ENCODE measurements at places on chromosomes 3 and 15. TPM values are rescaled to one million over a fixed set of nuclear protein-coding genes. Genes with fewer than 3 reads are reported as not detected.
A peak's percentile ranks its signal among the peaks of the same experiment; 100 is the strongest.

DNA sequence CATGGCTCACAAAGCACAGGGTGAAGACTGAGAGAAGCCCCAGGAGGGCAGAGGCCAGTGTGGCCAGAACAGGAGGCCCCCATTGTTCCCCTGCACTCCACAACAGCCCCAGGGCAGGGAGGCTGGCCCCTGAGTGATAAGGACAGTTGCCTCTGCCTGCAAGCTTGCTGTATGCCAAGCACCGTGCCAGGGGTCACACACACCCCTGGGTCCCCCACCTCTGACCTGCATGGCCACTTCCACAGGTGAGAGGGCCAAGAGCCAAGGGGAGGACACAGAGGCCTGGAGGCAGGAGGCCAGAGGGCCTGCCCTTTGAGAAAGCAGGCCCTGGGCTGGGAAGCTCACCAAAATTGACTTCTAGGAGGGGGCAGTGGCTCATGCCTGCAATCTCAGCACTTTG, 23.7 kb downstream of the ATRIP start:
- no peak for DNase-seq

- no peak for DNase-seq
Observed at GRCh38 chr3:126126811-126127431, 43.0 kb upstream of the SLC41A3 start.

DNA sequence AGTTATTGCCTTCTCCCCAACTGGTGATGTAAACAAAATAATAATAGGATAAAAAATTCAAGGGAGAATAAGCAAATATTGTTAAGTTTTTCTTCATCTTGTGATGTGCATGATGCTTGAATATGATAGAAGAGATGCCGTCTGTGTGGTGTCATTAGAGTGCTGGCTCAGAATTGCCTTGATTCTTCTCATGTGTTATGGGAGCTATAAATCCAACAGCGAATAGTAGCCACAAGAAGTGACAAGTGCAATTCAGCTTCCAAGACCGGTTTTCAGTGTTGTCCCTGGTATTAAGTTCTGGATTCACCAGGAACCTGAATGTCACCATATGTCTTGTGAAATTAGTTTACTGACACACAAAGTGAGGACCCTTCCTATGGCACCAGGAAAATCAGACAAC, 547.0 kb downstream of the NSUN3 start:
- DNase-seq = no peak

DNA sequence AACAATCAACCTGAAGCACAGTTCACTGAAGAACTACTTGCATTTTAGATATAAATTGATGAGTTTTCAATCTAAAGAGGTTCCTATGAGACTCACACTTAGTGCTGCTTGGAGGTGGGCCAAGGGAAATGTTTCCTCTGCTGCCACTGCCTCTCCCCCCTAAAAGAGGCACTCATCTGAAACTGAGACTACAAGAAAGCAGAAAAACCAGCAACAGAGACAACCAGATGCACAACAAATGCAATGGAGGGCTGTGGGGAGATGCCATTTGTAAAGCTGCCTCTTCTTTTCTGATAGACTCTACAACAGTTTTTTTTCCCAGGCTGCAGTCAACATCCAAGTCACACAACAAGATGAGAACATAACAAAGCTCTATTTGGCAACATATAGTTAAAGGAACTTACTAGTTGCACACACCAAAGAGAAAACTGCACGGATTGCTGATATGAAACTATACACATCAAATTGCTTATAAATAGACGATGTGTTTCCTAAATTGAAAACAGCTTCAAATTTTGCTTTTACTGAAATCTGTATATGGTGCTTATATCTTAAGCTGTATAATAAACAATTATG, 11.0 kb downstream of the TSPAN3 start:
- no peak for DNase-seq

DNA sequence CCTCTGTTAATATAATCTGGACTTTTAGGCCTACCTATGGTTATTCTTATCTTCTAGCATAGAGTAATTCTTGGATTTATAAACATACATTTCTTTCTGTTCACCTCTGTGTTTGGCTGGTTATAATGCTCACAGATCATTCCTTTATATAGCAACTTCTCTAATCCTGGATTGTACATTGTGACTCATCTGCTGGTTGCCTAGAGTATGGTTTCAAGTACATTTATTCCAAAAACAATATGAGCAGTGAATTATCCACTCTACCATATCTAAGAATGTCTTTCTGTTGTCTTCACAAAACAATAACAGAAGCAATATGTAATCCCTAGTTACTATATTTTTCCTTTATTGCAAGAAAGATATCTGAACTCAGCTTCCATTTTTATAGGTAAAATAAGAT, 35.3 kb downstream of the FSIP1 start:
- DNase-seq = peak; percentile 17

DNA sequence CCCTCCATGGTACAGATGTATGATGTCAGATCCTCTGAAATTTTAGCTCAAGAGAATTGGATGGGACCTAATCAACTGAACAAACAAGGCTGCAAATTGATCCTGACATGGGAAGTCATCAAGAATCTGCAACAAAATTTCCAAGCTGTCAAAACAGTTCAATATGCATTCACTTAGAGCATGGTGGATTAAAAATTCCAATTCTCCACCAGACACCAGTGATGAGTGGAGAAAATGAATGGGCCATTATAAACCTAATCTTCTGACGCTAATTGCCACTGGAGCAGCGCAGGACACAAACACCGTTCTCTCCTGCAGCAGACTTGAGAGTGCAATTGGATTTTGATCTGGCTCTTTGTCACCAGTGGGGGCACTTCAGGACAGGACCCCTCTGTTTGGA, 94.2 kb downstream of the MINAR1 start:
- no peak for DNase-seq

GRCh38 chr3:129608087-129608935, 1.8 kb upstream of the PLXND1 start:
- peak; percentile 70 for DNase-seq

- no peak for DNase-seq
Observed at GRCh38 chr15:50687302-50687902, 805 bp upstream of the TRPM7 start.

Gene UROC1
- 0.05 TPM for total RNA-seq

- no peak for DNase-seq
Observed at GRCh38 chr3:39502838-39503145, 35.3 kb downstream of the MOBP start.

DNA sequence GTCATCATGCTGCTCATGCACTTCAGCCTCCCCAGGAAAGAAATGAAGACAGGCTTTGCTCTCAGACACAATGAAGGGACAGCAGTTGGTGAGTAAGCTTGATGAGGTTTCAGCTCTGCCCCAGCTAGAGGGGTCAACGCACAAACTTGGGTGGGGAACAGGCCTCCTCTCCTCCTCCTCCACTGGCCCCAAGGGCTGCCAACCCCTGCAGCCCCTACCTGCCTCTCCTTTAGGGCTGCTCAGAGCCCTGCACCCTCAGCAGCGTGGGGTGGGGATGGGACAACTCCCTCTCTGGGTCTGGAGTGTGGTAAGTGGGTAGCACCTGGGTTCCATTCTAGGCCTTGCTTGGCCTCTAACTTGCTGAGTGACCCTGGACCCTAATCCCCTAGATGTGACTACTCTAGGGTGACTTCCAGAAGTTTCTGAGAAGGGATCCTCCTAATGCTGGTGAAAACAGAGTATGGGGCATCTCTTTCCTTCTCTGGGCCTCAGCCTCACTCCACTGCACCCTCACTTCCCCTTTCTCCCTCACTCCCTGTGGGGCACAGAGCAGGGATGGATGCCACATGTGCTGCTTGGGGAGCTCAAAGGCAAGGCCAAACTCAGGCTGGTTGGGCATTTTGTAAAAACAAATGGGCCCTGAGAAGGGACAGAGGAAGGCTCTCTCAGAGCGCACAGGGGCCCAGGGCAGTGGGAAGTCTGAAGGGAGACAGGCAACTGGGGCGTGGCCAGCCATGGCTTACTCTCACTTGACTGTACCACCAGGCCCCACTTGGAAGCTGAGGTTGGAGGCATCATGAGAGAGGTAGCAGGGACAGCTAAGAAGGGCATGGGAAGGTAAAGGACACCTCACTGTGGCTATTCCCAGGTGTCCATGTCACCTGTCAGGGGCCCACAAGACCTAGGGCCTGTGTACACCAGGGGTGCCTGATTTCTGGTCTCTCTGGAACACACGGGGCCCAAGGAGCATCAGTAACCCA, 64.0 kb downstream of the SYNM start:
- no peak for DNase-seq

Gene GOLGA6A
- total RNA-seq = not detected

- no peak for DNase-seq
Observed at GRCh38 chr3:173463250-173463649, 65.7 kb downstream of the NLGN1 start.

Gene GLT8D1
- 82.0 TPM for total RNA-seq

GRCh38 chr15:54681584-54681983, 515.2 kb downstream of the RSL24D1 start:
- DNase-seq = no peak

Gene ACTR8
- 36.3 TPM for total RNA-seq

Gene PROK2
- total RNA-seq = not detected

DNA sequence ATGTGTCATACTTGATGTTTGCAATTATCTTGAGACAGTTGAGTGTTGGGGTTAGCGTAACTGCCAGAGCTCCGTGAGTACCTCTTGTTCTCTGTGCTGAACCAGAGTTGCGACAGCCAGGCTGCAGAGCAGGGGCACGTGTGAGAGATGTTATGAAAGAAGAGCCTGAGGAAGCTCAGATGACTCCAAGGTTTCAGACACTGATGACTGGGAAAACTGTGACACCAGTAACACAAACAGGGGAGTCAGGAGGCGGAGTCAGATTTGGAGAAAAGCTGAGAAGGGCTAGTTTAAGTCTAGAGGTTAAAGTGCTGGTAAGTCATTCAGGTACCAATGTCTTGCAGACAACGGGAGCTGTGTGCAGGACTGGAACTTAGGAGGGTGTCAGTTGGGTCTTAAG, 45.0 kb downstream of the BLM start:
- DNase-seq = peak; percentile 96

Gene CEMIP
- 6.3 TPM for total RNA-seq

DNA sequence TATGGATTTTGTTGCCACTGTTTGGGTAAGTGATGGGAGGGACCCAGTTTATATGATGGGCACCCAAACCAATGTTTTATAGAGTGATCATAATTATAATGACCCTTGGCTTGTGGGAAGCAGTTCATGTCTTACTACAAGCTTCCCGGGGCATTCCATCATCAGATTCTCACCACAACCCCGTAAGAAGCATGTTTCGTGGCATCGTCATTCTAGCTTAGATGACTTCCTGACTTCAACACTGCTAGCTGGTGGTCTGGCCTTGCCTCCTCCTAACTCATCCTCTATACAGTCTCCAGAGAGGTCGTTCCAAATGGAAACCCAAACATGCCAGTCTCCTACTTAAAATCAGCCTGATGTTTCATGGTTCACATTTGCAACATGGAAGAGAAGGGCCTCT, 226.9 kb downstream of the ADAMTS9 start:
- no peak for DNase-seq

GRCh38 chr3:119261055-119261454, 20.4 kb upstream of the B4GALT4 start:
- no peak for DNase-seq

Gene PXYLP1
- total RNA-seq = 3.0 TPM

DNA sequence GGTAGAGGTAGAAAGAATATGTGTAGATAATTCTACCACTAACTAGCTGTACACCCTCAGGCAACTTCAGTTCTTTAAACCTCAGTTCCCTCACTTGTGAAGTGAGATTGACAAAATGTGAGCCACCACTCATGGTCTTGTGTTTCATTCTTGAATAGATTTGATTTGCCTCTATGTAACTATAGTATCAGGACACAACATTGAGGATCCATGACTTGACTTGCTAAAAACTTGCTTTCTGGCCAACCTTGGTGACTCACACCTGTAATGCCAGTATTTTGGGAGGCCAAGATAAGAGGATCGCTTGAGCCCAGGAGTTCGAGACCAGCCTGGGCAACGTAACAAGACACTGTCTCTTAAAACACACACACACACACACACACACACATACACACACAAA, 115.8 kb upstream of the FLNB start:
- no peak for DNase-seq

- no peak for DNase-seq
Observed at GRCh38 chr3:7385635-7386034, 524.7 kb downstream of the GRM7 start.

Measured in SK-MEL-5 (cell line).